Metanephros (tissue), 2 donors: ENCODE measurements at places on chromosomes 2 and 18. TPM values are rescaled to one million over a fixed set of nuclear protein-coding genes. Genes with fewer than 3 reads are reported as not detected.

ACMSD gene
- 18.2 TPM for total RNA-seq

MAP3K19 gene
- 0.12 TPM for total RNA-seq

SLC5A7 gene
- 0.53 TPM for total RNA-seq

DAW1 gene
- total RNA-seq: 0.12 TPM

FAM124B gene
- total RNA-seq: 6.4 TPM

NCKAP5 gene
- total RNA-seq: 7.5 TPM

TMEM169 gene
- 4.3 TPM for total RNA-seq

FRZB gene
- total RNA-seq: 7.8 TPM

KCNG2 gene
- total RNA-seq: 1.4 TPM

SLC11A1 gene
- total RNA-seq: 15.5 TPM

PLEKHH2 gene
- 67.0 TPM for total RNA-seq

SP140 gene
- total RNA-seq: 0.47 TPM

BCS1L gene
- total RNA-seq: 27.1 TPM

ELAC1 gene
- total RNA-seq: 8.3 TPM

EVA1A gene
- total RNA-seq: 34.6 TPM

SPATA3 gene
- total RNA-seq: not detected

CDH7 gene
- 12.5 TPM for total RNA-seq

AFF3 gene
- total RNA-seq: 52.7 TPM

IGFBP2 gene
- total RNA-seq: 281 TPM

C2orf78 gene
- total RNA-seq: not detected

SALL3 gene
- total RNA-seq: 10.9 TPM

APLF gene
- total RNA-seq: 7.3 TPM

CAPN14 gene
- 0.12 TPM for total RNA-seq

DCDC2C gene
- 0.93 TPM for total RNA-seq

FBXO15 gene
- total RNA-seq: 3.5 TPM

SERPINB5 gene
- 0.29 TPM for total RNA-seq

ESCO1 gene
- total RNA-seq: 16.4 TPM

CEP68 gene
- total RNA-seq: 33.6 TPM

DUSP2 gene
- total RNA-seq: 15.6 TPM
